Heart right ventricle (tissue), 16 donors: ENCODE measurements at places on chromosomes 4 and X. TPM values are rescaled to one million over a fixed set of nuclear protein-coding genes. Genes with fewer than 3 reads are reported as not detected.

DNA sequence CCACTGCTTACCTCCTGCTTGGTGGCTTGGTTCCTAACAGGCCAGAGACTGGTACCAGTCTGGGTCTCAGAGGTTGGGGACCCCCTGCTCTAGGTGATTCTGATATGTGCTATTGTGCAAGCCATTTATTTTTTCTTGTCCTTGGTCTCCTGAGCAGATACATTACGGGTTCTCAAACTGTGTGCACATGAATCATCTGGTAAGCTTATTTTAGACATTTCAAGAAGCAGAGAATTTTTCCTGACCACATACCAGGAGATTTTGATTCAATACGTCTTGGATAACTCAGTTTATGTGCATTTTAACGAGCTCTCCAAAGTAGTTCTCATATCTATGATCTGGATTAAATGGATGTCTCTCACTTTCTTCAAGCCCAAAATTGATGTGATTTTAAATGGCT is 77.2 kb downstream of the FHIP1A start:
- no peak for DNase-seq

GRCh38 chrX:49242545-49243066 is 7.3 kb downstream of the CCDC22 start:
- no peak for DNase-seq

The TEC gene
- 1.9 TPM for total RNA-seq

GRCh38 chr4:87399148-87399547 is 8.2 kb upstream of the HSD17B11 start:
- peak; percentile 25 for DNase-seq

- DNase-seq = no peak
Observed at GRCh38 chrX:96776966-96777365, 92.3 kb downstream of the DIAPH2 start.

The ODAPH gene
- not detected for total RNA-seq

GRCh38 chr4:100417565-100417964 is 100.3 kb downstream of the EMCN start:
- DNase-seq = no peak

- no peak for DNase-seq
Observed at GRCh38 chr4:123996718-123997510, 600.3 kb downstream of the SPRY1 start.

GRCh38 chr4:55247521-55247920 is 98.5 kb upstream of the SRD5A3 start:
- DNase-seq = no peak

GRCh38 chr4:58543465-58543864 is 1433.3 kb upstream of the IGFBP7 start:
- no peak for DNase-seq
